ENCODE measurements at places on chromosomes 3 and 15. TPM values are rescaled to one million over a fixed set of nuclear protein-coding genes. Genes with fewer than 3 reads are reported as not detected.

DNA sequence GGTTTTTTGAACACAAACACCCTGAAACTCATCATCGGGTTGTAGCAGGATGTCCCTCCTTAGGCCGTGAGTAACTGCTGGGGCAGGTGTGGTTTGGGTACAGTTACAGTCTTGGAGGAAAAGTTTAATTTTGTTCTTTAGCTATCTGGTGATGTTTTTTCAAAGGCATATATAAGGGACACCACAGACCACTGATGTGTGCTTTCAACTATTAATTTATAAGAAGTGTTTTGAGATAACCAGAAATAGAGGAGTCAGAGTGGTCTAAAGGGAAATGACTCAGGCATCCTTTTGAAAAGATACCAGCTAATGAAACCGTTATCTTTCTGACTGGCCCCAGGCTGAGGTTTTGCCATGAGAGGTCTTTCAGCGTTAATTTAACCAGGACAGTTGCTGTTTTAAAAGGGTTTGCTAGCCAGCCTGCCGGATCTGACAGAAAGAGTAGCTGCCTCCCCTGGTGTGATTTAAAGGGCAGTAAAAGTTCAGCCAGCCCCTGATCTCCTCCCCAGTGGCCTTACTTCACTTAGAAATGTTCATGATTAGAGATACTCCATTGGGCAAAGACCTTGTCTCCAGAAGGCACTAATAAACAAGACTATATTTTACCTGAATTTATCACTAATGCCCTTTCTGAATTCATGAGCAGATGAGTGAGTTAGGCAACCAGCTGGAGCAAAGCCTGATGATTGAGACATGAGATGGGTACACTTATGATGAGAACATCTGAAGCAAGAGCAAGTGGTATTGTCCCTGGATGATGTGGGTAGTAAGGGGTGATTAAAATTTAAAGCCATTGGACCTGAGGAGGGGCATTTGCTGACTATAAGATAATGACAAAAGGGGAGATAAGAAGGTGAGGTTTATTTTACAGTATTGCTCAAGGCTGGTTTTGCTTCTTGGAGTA lies 482.5 kb upstream of the TBL1XR1 start:
- DNase-seq = no peak
- no peak overlapping the region for H3K4me3 ChIP-seq
- H3K27me3 ChIP-seq = no peaks in the 10 kb centered on the region
- no peaks in the 10 kb centered on the region for H3K36me3 ChIP-seq

GRCh38 chr3:66200147-66200546 lies 20.7 kb upstream of the SLC25A26 start:
- no peaks in the 10 kb centered on the region for H3K4me1 ChIP-seq
- no peak overlapping the region for H3K27ac ChIP-seq
- H3K36me3 ChIP-seq = no peaks in the 10 kb centered on the region
- DNase-seq = no peak

- H3K4me3 ChIP-seq = no peak overlapping the region
- DNase-seq = no peak
- H3K36me3 ChIP-seq = no peaks in the 10 kb centered on the region
- H3K4me1 ChIP-seq = no peaks in the 10 kb centered on the region
Observed at GRCh38 chr15:82014989-82015388, 30.8 kb downstream of the MEX3B start.

DNA sequence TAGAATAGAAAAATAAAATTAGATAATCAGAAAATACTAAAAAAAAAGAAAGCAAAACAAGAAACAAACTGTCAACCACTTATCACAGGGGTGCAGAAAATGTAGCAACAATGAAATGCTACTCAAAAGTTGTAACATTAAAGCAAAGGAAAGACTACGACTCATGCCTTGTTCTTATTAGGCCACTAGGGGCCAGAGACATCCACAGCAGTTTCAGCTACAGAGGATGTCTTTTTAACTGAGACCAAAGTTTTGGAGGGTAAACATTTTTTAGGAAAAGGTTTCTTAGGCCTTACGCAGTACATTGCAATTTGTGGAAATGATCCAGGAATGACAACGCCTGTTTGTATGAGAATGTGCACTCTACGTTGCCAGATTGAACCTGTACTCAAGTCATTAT lies 15.4 kb upstream of the CADM2 start:
- H3K27me3 ChIP-seq = no peaks in the 10 kb centered on the region
- H3K27ac ChIP-seq = no peak overlapping the region

PTH1R gene
- total RNA-seq = not detected
